Peyer's patch (tissue), 4 donors: ENCODE measurements at places on chromosomes 7 and 10. TPM values are rescaled to one million over a fixed set of nuclear protein-coding genes. Genes with fewer than 3 reads are reported as not detected.

DNA sequence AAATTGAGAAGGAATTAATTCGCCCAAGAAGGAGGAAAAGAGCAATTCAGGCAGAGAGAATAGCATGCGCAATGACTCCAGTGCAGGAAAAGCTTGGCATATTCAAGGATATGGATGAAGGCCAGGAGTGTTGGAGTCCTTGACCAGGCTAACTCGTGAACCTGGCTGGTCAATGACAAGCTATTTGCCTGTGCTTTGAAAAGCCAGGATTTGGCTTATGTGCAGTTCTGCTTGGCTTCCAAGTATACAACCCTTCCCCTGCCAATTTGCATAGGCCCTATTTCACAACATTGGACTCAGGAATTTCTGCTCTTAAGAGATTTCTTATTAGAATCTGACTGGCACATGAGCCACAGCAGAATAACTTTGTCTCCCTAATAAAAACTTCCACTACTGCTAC lies 72.3 kb upstream of the SP8 start:
- DNase-seq, result no peak

- DNase-seq, result no peak
Observed at GRCh38 chr7:128350708-128351295, 7.1 kb upstream of the RBM28 start.

GRCh38 chr7:132836746-132837145 lies 245.1 kb downstream of the CHCHD3 start:
- no peak for DNase-seq

DNA sequence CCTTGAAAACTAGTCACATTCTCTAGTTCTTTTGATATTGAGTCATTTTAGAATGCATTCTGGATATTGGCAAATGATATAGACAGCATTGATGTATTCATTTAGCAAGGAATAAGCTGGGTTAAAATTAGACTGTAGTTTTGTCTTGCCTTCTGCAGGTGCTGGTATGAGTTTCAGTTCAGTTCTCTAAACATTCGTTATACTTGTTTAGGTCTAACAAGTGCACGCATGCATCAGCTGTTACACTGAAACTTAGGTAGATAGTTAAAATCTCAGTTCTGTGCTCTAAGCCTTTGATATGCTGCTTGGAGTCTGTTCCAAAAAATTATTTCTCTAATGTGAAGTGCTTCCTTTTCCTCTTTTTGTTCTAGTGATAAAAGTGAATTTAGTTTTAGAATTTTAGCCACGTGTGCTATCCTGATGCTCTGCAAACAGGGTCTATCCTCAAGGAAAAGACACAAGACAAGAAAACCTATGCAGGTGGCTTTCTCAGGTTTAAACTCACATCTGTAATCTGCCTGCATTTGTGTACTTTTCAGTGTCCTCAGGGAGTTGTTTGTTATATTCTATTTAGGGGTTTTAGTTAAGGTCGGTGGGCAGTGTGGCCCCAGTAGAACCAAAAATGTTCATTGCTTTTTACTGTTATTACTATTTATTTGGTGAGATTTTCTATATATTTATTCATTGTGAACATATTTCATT lies 409.0 kb downstream of the CDC14C start:
- no peak for DNase-seq

DNA sequence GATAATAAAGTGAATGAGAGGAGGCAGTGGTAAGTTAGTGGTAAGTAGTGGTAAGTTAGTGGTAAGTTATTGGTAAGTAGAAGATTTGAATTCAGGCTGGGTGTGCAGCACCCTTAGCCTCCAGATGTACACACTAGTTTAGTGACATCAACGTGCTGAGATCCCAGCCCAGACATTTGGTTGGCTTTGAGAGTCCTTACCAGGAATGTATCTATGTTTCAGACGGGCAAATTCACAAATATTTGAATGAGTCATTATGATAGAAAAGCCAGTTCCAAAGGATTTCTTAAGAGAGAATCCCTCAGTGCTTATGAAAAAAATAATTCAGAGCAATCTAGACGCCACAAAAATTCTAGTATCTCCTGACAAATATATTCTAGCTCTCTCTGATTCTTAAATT lies 70.0 kb downstream of the ARL4A start:
- DNase-seq, result no peak

DNA sequence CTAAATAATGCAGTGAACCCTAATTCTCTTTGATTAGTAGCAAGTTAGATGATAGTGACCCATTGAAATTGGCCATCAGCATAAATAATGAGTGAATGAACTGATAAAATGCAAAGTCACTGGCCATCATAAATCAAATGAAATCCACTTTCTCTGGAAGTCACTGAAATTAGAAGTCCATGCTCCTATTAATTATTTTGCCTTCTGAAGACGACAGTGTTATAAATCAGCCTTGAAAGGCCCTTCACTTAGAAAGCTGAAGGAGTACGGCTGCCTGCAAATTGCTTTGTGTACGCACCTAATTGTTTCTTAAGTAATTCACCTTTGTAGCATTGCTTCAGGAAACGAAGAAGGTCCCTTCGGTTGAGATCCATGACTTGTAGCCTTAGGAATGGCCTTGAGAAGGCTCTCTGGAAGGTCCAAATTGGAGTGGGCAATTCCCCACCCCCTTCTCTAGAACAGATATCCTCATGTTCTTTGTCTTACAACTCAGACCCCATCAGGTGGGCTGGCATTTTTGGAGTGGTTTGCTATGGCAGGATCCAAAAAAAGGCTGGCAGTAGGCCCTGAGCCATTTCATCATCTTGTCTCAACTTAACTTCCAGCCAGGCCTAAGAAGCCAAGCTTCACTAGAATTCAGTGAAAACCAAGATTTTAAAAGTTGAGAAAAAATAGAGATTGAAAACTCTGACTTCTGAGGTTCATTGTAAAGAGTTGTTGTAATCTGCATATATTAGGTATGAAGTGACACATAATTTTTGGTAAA lies 420.3 kb downstream of the LRMDA start:
- no peak for DNase-seq

- no peak for DNase-seq
Observed at GRCh38 chr7:20218279-20218678, 1.1 kb upstream of the MACC1 start.

GRCh38 chr7:77569514-77570232 lies 32.6 kb downstream of the PTPN12 start:
- no peak for DNase-seq

DNA sequence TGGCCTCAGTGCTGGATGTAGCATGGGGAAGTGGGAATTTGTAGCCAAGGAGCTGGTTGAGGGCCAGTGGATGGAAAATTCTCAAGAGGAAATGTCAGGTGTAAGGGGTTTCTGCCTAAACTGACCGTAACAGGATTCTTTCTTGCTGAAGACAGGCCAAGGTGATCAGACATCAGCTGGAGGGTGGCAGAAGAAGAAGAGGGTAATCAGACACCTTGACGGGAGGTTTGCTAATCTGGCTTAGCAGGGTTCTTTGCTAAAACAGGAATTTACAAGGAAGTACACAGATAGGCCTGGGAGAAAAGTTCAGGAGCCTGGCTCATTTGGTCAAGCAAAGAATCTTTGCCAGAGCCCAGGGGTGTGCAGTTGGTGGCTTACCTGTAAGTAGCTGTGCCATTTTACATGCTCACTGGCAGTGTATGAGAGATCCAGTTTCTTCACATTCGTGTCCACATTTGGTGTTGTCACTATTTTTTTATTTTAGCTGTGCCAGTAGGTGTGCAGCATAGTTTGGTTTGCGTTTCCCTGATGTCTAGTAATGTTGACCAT lies 73.7 kb downstream of the BMPR1A start:
- DNase-seq, result no peak

- DNase-seq, result peak; percentile 22
Observed at GRCh38 chr10:86160890-86161585, 205.6 kb downstream of the GRID1 start.

GRCh38 chr7:128408709-128409595 lies 830 bp downstream of the IMPDH1 start:
- DNase-seq, result no peak

DNA sequence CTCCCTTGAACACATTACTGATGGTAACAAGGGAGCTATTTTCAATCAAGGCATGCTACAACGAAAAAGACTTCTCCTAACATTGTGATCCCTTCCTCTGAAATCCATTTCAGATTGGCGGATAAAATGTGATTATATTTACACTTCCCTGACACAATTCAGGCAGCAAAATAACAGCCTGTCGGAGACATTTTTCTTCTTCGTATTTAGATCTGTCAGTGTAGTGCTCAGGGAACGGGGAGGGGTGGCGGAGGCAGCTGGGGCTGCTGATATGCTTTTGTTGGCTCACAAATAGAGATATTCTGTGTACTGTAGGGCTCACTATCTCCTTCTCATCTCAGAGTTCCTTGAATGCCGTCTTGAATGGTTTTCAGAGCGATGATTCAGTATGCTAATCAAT lies 1261.7 kb upstream of the AUTS2 start:
- no peak for DNase-seq

GRCh38 chr10:118980135-118980865 lies 49.2 kb upstream of the NANOS1 start:
- no peak for DNase-seq

DNA sequence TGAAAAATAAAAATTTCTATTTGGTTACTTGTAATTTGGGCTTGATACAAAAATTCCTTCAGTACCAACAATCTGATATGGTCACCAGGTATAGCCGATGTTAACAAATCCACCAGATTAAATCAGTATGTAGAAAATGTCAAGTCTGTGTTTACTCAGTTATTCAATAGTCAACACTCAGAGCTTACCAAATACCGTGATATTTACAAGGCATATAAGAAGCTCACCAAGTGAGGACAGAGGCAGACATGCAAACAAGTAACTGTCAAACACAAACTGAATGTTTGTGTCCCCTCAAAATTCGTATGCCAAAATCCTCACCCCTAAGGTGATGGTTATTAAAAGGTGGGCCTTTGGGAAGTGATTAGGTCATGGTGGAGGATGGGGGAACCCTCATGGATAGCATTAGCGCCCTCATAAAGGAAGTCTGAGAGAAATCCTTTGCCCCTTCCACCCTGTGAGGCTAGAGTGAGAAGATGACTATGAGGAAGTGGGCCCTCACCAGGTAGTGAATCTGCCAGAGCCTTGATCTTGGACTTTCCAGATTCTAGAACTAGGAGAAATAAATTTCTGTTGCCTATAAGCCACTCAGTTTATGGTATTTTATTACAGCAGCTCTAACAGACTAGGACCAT lies 63.1 kb downstream of the TES start:
- no peak for DNase-seq

GRCh38 chr10:60661637-60662036 lies 116.6 kb upstream of the CDK1 start:
- no peak for DNase-seq

DNA sequence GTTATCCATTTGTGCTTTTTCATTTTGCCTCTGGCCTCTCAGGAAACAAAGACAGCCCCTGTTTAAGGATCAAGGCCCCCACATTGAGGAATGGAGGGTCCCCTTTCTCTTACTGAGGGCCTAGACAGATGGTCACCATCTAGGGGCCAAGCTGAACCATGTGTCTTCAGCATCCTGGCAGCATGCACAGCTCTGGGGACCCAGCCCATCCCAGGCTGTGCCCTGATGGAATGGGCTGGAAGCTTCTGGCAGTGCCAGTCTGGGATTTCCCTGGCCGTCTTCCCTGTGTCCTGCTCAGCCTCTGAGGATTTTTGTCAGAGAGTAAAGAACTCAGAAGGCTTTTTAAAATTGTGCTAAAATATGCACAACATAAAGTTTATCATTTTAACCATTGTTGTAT lies 116.8 kb downstream of the ITIH5 start:
- no peak for DNase-seq

DNA sequence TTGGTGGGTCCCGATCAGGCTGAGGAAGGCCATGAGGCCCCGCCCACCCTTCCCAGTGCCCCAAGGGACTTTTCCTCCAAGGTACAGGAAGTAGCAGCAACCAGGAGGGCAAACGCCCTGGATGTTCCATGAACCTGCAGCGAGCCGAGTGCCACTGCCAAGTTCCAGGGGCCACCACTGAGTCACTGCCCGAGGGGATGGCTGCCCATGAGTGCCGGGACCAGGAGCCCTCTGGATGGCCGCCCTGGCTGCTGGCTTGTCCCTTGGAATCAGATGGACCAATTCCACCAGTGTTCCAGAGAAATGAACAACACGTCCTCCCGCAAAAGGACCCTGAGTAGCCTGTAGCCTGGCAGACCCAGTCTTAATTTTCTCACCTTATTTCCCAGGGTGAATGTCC lies 74.2 kb downstream of the ZRANB1 start:
- DNase-seq, result no peak

DNA sequence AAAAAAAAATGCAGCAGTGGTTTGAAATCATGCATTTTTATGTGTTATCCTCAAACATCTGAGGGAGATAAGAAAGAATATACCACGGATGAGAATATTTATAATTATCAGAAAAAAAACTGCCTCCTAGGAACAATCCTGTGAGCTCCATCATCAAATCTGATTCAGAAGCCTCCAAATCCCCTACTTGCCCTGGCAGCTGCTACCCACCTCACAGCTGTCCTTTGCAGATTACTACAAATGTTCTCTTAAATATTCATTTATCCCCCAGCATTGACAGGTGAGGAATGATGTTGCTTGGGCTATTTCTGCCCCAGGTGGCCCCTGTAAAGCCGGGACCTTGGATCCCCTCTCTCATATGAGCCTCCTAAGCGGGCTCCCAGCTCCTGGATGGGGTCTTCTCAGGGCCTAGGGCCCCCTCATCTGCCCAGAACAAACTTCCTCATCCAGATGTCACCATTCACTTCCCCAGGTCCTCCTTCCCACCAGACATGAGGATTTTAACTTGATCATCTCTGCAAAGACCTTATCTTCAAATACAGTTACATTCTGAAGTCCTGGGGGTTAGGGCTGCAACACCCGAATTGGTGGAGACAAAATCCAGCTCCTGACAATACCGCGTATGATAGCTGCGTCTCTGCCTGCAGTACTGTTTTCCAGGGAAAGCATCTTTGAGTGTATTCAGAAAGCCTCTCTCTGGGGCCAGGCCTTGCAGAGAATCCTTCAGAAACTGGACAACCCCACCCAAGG lies 81.9 kb upstream of the INSIG1 start:
- DNase-seq, result no peak

GRCh38 chr7:92968502-92968901 lies 132.1 kb upstream of the CDK6 start:
- DNase-seq, result no peak

The FEZF1 gene
- total RNA-seq, result not detected

The WASHC2C gene
- total RNA-seq, result 69.3 TPM

The ANKRD7 gene
- not detected for total RNA-seq

The STAG3 gene
- 2.1 TPM for total RNA-seq

The IL6 gene
- total RNA-seq, result not detected

The IKZF1 gene
- 29.5 TPM for total RNA-seq

The EPC1 gene
- total RNA-seq, result 42.0 TPM

The ARMC3 gene
- total RNA-seq, result not detected

The CDK1 gene
- 3.2 TPM for total RNA-seq

The GRID2IP gene
- total RNA-seq, result 0.40 TPM

The LRRN3 gene
- 0.40 TPM for total RNA-seq

The IFT22 gene
- 4.6 TPM for total RNA-seq

The PNLIPRP2 gene
- total RNA-seq, result 140 TPM

The LRIT2 gene
- not detected for total RNA-seq

The WNT8B gene
- total RNA-seq, result not detected

The ZNF804B gene
- not detected for total RNA-seq

The GOLGA7B gene
- 0.76 TPM for total RNA-seq

The CYP2C19 gene
- 141 TPM for total RNA-seq

The CLEC2L gene
- total RNA-seq, result not detected

The FOXI2 gene
- 0.83 TPM for total RNA-seq

The KLF14 gene
- total RNA-seq, result not detected

The ABCA13 gene
- total RNA-seq, result 2.5 TPM

The NME8 gene
- total RNA-seq, result 1.7 TPM

The FAM180A gene
- 3.3 TPM for total RNA-seq

The FRAT1 gene
- total RNA-seq, result 7.9 TPM

The CPA2 gene
- total RNA-seq, result not detected

The FXYD4 gene
- not detected for total RNA-seq

The HOXA4 gene
- total RNA-seq, result 4.1 TPM
